ENCODE measurements at places on chromosomes 5 and 9.

DNA sequence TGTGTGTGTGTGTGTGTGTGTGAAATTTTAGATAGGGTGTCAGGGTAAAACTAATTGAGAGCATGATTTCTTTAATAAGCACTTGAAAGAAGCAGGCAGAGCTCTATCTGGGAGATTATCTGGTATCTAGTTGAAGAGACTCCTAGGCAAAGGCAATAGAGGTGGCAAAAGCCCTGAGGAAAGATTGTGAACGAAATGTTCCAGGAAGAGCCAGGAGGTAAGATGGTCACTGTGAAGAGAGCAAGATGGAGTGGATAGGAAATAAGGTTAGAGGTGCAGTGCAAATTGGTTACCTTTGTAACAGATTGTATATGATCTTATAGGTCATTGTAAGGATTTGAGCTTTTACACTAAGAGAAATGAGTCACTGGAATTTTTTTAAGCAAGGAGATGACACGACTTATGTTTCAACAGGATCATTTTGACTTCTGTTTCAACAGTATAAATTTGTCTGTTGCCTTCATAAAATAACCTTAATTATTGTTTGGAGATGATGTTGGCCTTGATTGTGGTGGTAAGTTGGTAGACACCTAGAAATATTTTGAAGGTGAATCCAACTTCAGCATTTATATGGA lies 239.6 kb downstream of the PARP8 start:
- no peak for DNase-seq

GRCh38 chr5:1817261-1818043 lies 16.2 kb downstream of the NDUFS6 start:
- DNase-seq: no peak

GRCh38 chr9:18980189-18980588 lies 52.8 kb downstream of the SAXO1 start:
- DNase-seq: no peak

DNA sequence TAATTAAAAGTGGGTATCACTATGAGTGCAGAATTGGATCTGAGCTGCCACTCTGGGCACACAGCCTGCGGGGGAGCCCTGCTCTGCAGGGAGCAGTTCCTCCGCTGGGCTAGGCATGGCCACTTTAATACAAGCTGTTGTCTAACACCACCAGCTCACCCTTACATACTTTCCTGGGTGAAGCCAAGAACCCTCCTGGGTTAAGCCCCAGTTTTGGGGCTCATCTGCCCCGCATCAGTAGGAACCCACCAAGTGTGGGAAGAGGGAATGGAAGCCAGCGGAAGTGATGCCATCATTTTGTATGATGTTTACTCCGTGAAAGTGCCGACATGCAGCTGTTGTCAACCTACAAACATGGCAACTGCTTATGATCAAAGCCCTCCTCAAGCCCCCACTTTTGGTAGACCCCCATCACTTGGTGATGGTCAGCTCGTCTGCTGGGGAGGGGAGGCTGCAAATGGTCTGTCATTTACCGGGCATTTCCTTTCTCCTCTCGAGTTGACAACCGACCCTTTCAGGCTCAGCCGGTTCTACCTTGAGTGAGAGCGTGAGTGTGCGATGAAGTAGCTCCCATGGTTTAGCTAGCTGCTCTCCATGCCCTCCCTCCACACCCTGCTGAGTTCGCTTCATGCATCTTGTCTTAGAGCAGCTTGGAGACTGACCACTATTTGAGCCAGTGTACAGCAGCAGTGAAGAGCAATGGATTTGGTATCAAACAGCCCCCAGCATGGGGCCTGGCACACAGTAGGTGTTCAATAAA lies 95.3 kb upstream of the IER5L start:
- DNase-seq: no peak

DNA sequence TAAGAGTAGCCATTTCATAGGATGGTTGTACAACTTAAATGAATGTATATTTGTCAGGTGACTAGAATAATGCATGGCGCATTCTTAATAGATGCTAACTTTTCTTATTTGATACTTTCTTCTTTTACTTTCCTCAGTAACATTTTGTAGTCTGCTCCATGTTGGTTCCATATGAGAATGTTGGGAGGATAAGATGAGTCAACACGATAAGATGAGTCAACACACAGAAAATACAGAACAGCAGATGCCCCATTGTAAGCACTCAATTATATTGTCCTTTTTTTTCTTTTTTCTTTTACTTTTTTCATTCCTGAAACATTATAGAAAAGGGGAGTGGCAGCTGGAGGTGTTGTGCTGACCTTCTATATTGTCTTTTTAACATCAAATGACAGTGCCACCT lies 92.3 kb upstream of the SPATA31C2 start:
- DNase-seq: peak; percentile 18

DNA sequence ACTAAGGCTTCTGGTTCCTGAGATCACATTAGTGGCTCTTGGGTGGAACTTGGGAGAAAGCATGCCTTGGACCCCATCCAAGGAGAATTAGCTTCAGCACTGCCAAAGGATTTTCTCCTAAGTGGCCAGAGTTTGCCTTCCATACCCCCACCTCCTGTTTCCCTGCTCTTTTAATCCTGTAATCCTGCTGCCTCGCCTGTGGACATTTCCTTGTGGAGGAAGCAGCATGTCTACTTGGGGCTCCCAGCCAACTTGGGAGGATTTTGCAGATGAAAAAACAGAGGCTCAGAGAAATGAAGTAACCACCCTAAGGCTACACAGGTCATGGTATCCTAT lies 1.6 kb downstream of the ARSI start:
- DNase-seq: no peak

DNA sequence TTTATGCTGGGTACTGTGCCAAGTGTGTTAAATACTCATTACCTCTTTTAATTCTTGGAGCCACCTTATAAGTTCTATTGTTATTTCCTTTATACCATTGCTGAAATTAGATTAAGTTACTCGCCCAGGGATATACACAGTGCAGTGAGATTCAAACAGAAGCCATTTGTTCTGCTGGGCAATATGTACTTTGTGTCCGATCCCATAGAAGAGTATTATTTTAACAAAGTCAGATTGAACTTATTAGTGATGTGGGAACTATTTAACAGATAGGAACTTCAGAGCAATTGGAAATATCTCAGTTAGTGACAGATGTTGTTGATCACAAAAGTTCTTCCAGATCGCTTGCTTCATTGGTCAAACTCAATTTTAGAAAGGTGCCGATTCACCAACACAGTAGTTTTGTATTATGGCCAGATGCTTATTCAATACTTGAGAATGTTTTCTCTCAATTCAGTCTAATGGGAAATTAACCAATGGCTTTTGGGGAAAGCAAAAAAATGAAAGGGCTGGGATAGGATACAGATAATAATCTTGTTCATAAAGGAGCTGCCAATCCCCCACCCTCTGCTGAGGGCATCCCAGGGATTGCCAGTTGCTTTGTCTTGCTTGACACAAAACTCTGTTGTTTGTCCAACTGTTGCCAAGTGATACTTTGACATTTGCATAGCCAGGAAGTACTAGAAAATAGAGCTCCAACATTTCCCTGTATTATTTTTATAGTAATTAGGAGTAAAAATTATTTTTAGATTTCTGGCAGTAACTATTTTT lies 94.8 kb upstream of the SEMA6A start:
- DNase-seq: no peak

DNA sequence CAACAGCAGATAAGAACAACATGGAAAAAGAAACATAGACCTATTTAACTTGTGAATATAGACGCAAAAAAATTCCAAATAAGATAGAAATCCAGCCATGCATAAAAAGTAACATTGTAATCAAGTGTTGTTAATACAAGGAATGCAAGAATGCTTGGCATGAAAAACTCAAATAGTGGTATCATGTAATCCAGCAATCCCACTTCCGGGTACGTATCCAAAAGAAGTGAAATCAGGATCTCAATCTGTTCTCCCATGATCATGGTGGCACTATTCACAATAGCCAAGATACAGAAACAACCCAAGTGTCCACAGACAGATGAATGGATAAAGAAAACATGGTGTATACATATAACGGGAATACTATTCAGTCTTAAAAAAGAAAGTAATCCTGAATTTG lies 437.4 kb downstream of the ARHGEF28 start:
- no peak for DNase-seq

GRCh38 chr9:97774673-97775072 lies 77.5 kb upstream of the XPA start:
- no peak for DNase-seq

- peak; percentile 16 for DNase-seq
Measured at GRCh38 chr9:26863074-26863473, 29.5 kb downstream of the CAAP1 start.

GRCh38 chr9:127078988-127079387 lies 43.4 kb downstream of the ANGPTL2 start:
- DNase-seq: no peak

DNA sequence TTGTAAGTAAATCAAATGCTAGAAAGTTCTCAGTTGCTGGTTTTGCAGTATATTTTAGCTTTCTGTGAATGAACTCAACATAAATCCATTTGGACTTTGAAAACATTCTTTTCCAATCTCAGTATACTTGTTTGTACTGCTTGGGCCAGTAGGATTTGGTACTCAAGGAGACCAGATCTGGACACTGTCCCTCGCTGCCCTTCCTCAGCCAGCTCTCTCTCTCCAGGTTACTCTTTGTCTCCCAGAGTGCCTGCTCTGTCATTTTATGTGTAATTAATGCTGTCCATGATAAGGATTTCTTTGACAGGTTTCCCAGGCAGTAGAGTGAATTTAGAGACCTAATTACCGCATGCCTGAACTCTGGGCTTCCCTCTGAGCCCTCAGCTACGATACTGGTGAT lies 344.6 kb upstream of the SGCD start:
- no peak for DNase-seq

DNA sequence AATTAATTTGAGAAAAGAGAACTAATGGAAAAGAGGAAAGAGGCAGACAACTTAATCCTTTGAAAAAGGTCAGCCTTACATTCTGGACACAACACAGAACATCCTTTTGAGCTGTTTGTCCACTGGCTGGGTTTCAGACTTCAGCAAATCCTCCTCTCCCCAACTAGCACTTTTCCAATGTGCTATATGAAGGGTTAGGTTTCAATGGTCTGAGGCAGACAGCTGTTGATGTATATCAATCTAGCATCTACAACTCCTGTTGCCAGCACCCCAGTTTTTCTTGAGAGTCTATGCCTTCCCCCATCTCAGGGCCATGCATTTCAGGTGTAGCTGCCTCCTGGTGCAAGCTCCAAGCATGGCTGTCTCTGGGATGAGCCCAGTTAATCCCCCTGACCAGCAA lies 174.2 kb downstream of the TRIM32 start:
- DNase-seq: peak; percentile 5

GRCh38 chr5:110265162-110265561 lies 461.3 kb downstream of the TMEM232 start:
- DNase-seq: no peak

DNA sequence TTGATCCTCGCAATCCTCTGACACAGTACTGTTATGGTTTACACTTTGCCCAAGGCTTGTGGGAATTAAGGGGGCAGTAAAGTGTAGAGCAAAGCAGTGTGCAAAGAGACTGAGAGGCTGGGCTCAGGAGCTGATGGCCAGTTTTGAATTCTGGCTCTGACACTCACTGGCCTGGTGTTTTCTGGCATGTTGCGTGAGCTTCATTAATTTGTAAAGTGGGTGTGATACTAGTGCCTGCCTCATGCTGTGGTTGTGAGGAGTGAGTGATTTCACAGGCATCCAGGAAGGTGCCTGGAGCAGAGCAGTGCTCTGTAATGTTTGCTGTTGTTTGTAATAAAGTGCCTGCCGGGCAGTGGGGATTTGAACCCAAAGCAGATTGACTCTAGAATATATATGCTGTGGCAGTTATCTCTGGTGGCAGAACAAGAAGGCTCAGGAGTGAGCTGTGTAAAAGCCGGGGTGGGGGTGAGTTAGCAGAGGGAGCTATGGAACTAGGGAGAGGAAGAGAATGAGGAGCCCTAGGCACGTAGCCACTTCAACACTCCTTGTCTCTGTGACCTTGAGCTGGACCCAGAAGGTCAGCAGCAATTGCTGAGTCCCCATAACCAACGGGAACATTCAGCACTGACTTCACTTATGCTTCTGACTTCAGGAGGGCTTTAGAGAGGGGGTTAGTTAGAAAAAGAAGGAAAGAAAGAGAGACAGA lies 108.5 kb downstream of the DOCK2 start:
- peak; percentile 49 for DNase-seq

DNA sequence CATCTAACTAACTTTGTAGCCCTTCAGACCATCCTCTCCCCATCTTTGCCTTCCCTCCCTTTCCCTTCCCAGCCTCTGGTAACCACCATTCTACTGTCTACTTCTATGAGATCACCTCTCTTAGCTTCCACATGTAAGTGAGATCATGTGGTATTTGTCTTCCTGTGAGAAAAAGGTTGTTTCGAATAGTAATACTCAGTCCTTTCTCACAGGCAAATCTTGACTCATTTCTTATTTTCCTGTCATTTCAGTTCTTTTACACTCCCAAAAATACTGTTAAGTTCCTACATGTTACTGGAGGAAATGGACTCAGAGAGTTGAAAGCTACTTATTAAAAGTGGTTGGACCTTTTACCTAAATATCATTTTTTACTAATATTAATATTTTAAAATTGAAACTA lies 82.1 kb downstream of the SLF1 start:
- DNase-seq: no peak

GRCh38 chr9:127501821-127502343 lies 50.6 kb downstream of the LRSAM1 start:
- no peak for DNase-seq

DNA sequence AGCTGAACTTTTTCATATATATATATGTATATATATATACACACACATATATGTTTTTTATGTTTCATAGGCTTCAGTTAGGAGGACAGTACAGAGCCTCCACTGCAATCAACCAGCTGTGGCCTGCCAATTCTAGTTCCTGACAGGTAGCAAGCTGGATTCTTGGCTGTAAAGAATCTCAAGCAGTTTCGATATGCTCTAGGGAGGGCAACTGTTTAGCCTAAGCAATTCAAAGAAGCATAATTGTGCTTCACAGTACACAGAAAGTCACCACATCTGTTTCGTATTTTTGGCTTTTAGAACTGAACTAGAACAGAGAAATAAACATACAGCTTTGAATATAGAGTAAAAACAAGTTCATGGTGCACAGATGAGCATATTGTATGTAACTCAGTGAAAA lies 152.4 kb upstream of the ARRDC3 start:
- DNase-seq: no peak

GRCh38 chr9:20569525-20569924 lies 52.8 kb downstream of the MLLT3 start:
- DNase-seq: no peak

Data from LHCN-M2 (cell line).